Non-pigmented ciliary epithelial cell (primary cell): ENCODE measurements at places on chromosomes 13 and 19.

DNA sequence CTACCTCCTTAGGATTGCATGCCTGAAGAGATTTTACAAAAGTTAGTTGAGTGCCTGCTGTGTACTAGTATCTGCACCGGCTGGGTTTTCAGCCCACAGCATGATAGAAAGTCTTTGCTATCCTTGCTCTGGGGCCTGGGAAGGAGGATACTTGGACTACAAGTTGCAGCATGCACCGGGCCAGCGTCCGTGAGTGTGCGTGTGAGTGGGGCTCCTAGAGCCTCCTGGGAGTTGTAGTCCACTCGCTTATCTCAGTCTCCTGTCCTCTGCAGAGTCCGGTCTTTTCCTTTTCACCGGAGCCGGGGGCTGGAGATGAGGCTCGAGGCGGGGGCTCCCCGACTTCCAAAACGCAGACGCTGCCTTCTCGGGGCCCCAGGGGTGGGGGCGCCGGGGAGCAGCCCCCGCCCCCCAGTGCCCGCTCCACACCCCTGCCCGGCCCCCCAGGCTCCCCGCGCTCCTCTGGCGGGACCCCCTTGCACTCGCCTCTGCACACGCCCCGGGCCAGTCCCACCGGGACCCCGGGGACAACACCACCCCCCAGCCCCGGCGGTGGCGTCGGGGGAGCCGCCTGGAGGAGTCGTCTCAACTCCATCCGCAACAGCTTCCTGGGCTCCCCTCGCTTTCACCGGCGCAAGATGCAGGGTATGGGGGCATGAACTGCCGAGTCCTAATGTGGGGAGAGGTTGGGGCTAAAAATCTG is 20.6 kb downstream of the BRSK1 start:
- DNase-seq: no peak

- no peak for DNase-seq
Observed at GRCh38 chr13:39468306-39468705, 134.7 kb downstream of the LHFPL6 start.

GRCh38 chr19:28878862-28879566 is 333.9 kb downstream of the UQCRFS1 start:
- DNase-seq: no peak

DNA sequence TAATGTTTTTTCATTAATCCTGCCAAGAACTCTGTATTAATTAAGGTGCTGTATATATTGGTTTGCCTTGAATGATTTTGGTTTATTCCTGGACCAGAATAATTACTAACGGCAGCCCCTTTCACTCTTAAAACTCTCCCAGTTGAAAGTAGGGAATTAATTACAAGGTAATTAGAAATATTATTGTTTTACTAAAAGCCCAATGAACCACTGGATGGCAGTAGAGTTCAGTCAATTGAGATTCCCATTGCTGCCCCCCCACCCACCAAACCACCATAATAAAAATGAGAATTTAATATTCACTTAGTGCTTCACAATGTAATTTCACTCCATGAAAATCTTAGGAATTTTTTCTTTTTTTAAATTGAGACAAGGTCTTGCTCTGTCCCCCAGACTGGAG is 13.7 kb downstream of the WBP4 start:
- DNase-seq: no peak

- no peak for DNase-seq
Observed at GRCh38 chr13:97559981-97560380, 126.0 kb downstream of the RAP2A start.

DNA sequence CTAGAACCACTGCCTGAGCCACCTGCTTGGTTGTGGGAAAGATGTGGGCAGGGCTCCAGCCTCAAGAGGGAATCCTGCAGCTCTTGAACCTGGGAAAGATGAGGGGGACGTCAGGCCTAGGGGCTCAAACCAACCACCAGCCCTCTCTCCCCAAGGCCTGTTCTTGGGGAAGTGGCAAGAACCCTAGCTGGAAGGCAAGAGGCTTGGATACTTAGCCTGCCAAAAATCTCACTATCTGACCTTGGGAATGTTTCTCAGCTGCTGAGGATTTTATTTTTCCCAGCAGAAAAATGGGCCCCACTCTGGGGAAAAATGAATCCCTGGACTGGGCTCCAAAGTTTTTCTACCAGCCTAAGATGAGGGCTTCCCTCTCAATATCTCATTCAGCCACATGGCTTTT is 4.6 kb downstream of the USHBP1 start:
- no peak for DNase-seq

DNA sequence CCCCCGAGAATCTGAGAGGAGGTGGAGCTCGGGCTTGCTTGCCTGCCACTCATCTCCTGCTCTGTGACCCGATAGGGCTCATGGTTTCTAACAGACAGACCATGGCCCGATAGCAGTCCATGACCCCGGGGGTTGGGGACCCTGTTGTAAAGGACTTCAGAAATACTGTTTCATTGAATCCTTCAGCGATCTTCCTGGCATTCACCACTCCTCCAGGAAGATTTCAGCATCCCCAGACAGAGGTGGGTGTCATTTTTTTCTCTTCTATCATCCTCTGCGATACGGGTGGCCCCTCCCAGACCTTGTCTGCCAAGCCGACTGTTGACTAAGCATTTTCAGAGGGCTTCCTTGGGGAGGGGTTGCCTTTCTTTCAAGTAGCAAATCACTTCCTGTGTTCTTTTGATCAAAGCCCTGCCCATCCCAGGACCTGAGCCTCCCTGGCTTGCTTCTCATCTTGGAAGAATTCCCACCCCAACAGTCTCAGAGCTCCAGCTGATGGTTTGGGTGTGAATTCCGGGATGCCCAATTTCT is 1.7 kb downstream of the MYO1F start:
- DNase-seq: no peak

- no peak for DNase-seq
Observed at GRCh38 chr13:33110713-33111413, 94.6 kb downstream of the KL start.

GRCh38 chr13:78762825-78763224 is 103.9 kb upstream of the OBI1 start:
- no peak for DNase-seq

- no peak for DNase-seq
Observed at GRCh38 chr13:98981369-98982080, 3.7 kb upstream of the DOCK9 start.

DNA sequence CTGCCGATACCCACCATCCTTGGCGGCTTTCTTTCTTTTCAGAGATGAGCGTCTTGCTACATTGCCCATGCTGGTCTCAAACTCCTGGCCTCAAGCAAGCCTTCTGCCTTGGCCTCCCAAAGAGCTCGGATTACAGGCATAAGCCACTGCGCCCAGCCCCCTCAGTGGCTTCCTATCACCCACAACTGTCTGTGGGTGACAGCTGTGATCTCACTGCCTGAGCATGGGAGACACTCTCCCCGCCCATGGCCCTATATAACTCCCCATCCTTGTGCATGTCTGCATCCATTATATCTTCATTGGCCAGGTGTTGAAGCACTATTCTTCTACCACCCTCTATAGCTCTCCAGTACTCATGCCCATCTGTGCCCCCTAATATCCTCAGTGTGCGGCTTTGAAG is 76.2 kb downstream of the PTPRS start:
- DNase-seq: no peak

- DNase-seq: no peak
Observed at GRCh38 chr19:19267305-19267704, 5.8 kb downstream of the TM6SF2 start.

GRCh38 chr19:40671404-40671803 is 19.0 kb downstream of the NUMBL start:
- DNase-seq: no peak

DNA sequence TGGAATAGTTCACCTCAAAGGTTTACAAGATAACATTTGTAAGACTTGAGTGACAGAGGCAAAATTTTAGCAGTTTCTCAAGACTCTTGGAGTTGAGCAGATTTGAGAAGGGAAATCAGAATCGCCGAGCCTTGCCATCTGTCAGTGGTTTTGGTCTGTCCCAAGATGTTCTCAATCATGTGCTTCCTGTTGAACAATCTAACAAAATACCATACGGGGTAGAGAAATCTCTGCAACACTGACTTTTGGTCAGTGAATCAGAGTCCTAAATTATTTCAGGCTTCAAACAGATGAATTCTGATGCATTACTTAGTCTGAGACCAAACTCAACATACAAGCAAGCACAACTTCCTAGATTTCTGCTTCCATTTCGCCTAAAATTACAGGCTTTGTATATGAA is 3.8 kb downstream of the KCTD12 start:
- DNase-seq: peak; percentile 15
